ENCODE measurements at places on chromosomes 2 and 18.

- DNase-seq, result no peak
These were observed 256.9 kb upstream of the SIX3 start for GRCh38 chr2:44684559-44684958.

DNA sequence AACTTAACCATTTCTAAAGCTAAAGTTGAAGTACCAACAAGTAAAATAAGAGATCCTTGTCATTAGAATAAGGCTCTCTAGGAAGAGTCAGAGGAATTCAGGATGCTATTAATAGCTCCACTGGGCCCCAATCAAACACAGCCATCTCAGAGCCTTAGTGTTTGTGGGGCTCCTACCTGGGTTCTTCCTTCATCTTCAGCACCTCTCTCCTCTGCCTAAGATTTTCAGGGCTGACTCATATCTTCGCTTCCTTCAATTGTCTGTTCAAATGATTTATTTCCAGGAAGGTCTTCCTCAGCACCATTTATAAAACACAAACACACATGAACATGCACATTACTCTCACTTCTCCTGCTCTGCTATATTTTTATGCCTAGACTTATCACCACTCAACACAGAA, 119.5 kb downstream of the COL6A3 start:
- DNase-seq, result peak; percentile 29

DNA sequence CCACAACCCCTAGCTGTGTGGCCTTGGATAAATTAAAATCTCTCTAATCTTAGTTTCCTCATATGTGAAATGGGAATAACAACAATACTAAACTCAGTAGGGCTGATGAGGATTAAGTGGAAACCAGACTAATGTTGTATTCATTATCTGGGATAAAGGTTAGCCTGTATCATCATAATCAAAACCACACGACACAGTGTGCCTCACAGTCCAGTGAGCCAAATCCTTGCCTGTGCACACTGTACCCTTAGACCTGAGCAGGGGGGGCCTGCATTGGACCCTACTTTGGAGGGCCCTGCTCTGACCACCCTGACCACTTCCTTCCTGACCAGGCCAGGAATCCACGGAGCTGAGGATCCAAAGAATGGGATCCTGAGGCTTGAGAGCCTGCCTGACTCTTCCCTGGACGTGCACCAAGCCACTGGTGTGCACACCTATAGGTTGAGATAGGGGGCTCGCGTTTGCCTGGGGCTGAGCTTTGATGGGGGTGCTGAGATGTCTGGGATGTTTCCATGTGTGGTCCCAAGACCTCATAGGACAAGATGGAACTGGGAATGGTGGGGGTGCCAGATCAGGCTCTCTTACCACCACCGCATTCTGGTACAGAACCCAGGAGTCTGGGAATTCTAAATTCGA, 69.7 kb downstream of the TGOLN2 start:
- DNase-seq, result peak; percentile 52

DNA sequence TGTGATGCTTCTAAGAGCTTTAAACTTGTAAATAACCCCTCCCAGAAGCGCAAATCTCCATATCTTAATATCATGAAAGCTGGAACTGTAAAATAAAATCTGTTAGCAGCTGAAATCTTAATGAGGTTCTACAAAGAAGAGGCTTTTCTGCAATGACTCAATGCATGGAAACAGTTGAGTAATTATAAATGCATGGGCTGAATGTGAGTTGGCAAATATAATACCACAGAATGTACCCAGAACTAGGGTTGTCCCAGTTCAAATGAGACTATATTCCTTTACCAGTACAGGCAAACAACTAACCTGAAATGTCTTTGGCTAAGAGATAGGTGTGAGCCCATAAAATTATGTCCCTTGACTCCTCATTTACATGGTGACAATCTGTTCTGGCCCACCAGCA, 52.9 kb downstream of the SATB2 start:
- DNase-seq, result peak; percentile 18

GRCh38 chr2:204673877-204674276, 128.6 kb downstream of the PARD3B start:
- DNase-seq, result peak; percentile 85

- no peak for DNase-seq
These were observed 81.9 kb upstream of the PKDCC start for GRCh38 chr2:41965909-41966295.

GRCh38 chr2:1256632-1257324, 156.5 kb upstream of the TPO start:
- no peak for DNase-seq

GRCh38 chr2:33378556-33379210, 97.8 kb upstream of the RASGRP3 start:
- peak; percentile 60 for DNase-seq

DNA sequence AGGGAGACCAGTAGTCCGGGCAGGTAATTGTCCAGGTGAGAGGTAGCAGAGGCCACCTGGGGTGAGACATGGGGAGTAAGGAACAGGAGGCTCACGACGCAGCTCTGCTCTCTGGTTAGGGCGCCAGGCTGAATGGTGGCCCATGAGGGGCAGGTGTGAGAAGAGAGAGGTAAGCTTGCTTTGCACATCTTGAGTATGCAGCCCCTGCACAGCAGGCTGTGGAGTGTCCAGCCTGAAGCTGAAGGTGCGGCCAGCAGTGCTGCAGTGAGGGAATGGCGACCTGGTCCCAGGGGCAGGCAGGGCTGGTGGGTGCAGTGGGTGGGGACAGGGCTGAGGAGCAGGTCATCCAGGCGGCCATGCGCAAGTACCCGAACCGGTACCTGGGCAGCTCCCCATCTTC, 15.7 kb downstream of the PRELID3A start:
- no peak for DNase-seq

GRCh38 chr2:88342749-88343148, 109.7 kb downstream of the FOXI3 start:
- DNase-seq, result peak; percentile 4

GRCh38 chr2:137091704-137092103, 326.4 kb downstream of the THSD7B start:
- DNase-seq, result no peak

GRCh38 chr2:205366336-205367060, 315.8 kb upstream of the NRP2 start:
- peak; percentile 47 for DNase-seq

GRCh38 chr18:74493689-74494088, 2.5 kb upstream of the CNDP2 start:
- DNase-seq, result peak; percentile 53

DNA sequence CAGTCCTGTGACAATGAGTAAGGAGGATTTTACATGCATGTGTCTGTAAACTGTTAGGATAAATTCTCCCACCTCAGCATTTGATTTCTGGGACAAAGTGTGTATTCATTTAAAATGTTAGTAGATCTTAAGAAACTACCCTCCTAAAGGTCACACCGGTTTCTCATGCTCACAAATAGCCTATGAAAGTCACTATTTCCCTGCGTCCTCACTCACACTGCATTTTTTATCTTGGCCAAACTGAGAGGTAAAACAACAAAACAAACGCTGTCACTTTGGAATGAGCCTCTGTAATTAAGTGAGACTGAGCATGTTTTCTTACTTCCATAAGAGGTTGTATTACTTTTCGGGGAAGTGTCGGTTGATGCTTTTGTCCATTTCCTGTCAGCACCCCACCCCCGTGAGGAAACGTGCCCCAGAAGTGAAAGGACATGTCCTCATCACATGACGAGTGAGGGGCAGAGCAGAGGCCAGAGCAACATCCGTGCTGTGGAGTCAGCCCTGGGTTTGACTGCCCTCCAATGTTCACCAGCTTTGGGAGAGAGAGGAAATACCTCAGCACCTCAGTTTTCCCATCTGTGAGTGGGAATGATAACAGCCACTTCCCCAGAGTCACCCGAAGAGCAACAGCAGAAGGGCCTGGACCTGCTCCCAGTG, 3.1 kb downstream of the GYPC start:
- peak; percentile 10 for DNase-seq

GRCh38 chr2:16635791-16636699, 29.6 kb downstream of the CYRIA start:
- peak; percentile 80 for DNase-seq

- peak; percentile 76 for DNase-seq
These were observed 8.3 kb downstream of the TM4SF20 start for GRCh38 chr2:227370791-227371312.

GRCh38 chr2:42267530-42267929, 93.5 kb downstream of the COX7A2L start:
- no peak for DNase-seq

DNA sequence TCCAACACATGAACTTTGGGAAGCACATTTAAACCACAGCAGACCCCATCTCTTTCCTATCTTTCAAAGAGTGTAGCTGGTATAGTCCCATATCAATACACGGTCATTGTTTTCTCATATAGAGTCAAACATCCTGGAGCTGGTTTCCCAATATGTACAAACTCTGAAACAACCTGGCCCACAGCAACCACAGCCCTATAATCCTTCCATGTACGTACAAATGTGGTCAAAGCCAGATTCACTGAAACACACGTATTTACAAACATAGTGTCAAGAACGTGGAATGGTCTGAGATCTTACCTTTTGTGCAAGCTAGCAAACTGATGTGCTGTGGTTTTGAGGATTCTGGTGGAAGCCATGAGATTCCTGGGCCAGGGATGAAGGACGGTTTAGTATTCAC, 97.3 kb downstream of the HS1BP3 start:
- no peak for DNase-seq

DNA sequence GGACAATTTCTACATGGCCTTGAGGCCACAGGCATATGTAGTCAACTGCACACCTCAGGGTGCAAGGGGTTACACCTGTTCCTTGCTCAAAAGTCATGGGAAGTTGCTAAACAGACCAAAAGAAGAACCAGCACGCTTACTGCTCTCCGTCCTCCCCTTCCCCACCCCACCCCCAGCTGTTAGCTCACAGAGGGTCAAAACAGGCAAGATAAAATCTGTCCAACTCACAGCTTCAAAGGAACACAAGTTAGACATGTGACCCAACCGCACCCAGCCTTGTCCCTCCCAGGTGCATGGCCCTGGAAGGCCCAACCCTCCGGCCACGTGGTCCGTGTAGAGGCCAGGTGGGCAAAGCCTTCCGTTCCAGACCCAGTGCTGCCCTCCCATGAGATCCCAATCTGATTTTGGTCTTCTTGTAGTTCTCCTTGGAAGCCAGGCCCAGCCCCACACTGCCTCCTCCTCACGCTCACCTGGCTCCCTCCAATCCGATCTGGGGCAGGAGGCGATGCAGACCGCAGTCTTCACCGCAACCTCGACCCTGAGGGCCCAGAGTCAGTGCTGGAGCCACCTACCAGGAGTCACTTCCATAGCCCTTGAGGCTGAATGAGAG, 14.5 kb upstream of the ASPRV1 start:
- DNase-seq, result no peak

- no peak for DNase-seq
These were observed 38.4 kb downstream of the ARL4C start for GRCh38 chr2:234458466-234458865.

DNA sequence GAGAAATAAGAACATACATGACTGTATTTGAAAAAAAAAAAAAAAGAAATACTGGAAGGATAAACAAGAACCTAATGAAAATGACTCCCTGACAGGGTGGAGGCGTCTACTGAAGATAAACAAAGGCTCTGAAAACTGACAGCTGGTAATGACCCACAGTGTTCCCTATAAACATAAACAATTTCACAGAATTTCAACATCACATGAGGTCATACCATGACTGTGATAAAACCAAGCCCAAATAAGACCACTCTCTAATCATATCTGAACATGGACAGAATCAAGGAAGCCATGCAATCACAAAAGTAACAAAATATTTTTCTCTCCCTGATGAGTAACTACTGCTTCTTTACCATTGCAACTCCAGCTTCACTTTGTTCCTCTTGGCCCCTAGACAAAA, 159.3 kb downstream of the FAM124B start:
- no peak for DNase-seq

DNA sequence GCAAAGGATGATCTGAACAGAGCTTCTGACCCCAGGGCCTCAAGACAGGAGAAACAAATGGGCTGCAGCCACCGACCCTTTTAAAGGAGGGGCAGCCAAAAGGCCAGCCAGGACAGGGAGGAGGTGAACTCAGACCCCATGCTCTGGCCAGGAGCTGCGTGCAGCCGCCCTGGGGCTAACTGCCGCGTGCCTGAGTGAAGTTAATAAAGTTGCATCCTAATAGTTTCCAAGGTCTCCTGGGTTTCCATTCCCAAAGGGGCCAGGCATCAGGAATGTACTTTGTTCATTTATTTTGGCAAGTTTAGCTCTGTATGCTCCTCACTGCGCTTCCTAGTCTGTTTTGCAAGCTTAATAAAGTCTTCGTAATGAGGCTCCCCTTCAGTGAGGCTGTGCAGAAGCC, 60.7 kb downstream of the EN1 start:
- no peak for DNase-seq

DNA sequence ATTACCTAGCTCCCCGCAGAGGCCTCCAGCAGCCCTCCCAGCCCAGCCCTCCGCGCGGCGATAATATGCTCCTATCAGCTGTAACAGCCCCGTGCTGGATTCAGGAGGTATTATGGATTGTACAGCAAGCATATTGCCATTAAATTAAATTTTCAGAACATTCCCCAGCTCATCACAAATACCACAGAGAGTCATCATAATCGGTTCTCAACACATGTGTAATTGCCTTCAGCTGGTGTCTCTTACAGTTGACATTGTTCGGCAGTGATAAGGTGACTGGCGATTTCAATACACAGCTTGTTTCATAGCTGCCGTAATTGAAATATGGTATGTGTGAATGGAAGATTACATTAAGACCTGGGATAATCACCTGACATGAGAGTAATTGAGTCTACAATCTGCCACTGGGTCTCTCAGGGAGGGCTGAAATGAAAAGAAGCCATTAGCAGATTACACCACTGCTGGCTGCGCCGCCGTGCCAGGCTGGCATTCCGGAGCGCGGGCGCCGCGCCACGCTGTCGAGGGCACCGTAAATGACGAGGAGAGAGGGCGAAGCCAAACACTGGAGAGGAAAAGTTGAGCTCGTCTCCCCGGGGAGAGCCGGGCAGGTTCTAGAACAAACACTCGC, 549.4 kb upstream of the SALL3 start:
- DNase-seq, result no peak

GRCh38 chr2:107936433-107937359, 49.6 kb upstream of the SLC5A7 start:
- no peak for DNase-seq

DNA sequence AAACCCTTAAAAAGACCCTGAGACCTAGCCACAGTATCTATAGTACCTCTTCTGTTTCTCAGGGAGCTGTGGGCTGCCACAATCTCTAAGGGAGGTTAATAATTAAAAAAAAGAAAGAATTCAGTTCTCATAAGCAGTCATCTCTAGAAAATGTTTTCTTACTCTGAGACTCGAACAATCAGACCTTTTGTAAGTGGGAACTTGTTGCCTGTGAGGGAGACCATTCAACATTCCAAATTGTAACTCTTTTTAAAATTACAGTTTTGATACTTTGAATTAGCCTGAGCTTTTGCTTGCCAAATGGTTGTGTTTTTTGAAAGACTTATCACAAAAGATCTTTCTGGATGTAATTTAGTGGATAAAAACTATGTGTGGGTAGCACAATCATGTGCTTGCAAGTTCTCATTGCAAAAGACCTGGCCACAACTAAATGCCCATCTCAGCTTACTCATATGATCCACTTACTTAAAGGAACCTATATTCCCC, 33.3 kb downstream of the IL1R2 start:
- DNase-seq, result no peak
